C1 segment of cervical spinal cord (tissue), 14 donors: ENCODE measurements at places on chromosomes 12 and 14.

DNA sequence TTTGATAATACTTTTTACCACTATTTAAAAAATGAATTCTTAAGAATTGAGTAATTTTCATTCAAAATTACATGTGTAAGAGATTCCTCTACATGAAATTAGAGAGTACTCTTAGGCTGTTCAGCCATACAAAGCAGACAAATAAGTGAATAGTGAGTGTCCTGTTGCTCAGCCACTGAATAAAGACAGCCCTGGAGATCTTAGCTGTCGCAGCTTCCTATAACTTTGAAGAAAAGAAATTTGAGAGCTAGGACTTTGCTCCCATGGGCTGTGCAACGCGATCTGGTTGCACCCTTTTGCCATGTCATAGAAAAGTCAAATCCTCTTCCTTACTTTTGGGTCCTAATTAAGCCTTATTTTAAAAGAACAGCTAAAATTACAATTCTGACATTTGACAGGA lies 40.9 kb upstream of the LRIG3 start:
- no peak for DNase-seq

- DNase-seq, result no peak
These were observed 18.0 kb downstream of the SLC24A4 start for GRCh38 chr14:92340931-92341330.

DNA sequence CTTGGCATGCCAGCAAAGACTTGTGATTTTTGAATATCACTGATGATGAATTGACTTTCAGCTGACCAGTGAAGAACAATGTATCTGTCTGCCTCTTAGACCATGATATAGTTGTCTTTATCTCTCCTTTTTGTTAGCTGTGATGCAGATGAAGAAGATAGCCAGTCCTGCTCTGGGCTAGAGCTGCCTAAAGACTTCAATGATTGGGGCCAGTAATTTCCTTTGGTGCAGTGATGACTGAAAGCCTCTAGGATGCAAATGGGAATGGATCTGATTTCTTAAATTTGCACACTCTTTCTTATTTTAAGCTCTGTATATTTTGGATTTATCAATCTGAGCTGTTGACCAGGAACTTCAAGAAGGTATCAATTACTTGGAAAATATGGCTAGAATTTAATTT lies at the start of gene TAS2R9:
Gene TAS2R9 (minus strand): TSS at position 101 of the 400 bp plus-strand sequence. CDS start 93 bp downstream, at position 8.
- no peak for DNase-seq

GRCh38 chr12:66860752-66861750 lies 182.2 kb upstream of the GRIP1 start:
- peak; percentile 8 for DNase-seq

GRCh38 chr12:63978519-63978918 lies 134.0 kb downstream of the SRGAP1 start:
- no peak for DNase-seq

GRCh38 chr14:24639905-24640304 lies 5.9 kb upstream of the GZMB start:
- no peak for DNase-seq

GRCh38 chr14:84436528-84436927 lies 1093.4 kb upstream of the FLRT2 start:
- DNase-seq, result no peak

DNA sequence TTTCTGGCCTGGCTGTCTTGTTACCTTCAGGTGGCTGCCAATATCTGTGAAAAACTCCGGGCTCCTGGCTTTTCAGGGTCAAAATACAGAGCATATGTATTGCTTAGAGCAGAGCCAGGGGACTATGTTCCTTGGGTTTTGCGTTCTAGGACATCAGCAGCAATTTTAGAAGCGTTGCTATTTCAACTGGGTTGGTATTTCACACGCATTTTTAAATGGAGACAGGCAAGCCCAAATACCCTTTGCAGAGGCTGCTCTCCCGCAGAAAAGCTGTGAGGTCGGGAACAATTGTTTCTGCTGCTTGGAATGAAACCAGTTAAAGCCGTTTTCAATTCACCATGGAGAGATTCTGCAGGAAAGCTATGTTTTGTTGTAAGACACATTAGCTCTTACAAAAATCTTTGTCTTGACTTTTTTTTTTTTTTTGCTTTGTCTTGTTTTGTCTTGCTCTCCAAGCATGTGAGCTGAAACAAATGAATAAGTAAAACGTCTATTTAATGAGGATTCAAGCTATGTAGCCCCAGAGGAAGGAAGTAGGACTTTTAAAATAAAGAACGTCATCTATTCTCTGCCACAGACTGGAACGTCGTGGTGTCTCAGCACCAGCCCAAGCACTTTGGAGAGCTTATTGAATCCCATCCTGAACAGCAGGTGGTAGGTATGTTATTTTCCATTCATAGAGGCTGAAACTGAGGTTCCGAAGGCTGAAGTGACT lies 181.0 kb upstream of the TBX3 start:
- DNase-seq, result no peak

DNA sequence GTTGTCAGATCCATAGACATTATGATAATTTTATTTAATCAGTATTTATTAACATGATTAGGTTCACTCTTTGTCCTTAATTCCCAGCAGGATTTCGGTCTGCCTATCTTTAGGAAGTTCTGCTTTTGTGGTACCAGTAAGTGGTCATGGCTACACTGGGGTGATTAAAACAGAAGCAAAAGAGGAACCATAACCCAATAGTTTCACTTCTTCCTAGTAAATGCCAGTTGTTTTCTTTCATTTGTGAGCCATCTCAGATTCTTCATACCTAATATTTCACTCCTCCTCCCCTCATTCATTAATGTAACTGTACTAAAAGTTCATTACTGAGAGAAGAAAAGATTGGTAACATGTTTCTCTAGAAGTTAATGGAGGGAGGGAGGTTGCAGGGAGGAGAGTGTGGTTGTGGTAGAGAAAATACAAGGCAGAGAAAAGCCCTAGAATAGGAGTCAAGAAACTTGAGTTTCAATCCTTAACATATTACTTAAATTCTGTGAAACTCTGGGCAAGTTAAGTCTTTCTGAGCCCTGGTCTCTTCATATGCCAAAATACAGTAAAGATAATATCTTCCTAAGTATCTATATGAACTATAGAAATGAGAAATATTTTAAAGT lies 101.2 kb downstream of the PEBP1 start:
- no peak for DNase-seq

DNA sequence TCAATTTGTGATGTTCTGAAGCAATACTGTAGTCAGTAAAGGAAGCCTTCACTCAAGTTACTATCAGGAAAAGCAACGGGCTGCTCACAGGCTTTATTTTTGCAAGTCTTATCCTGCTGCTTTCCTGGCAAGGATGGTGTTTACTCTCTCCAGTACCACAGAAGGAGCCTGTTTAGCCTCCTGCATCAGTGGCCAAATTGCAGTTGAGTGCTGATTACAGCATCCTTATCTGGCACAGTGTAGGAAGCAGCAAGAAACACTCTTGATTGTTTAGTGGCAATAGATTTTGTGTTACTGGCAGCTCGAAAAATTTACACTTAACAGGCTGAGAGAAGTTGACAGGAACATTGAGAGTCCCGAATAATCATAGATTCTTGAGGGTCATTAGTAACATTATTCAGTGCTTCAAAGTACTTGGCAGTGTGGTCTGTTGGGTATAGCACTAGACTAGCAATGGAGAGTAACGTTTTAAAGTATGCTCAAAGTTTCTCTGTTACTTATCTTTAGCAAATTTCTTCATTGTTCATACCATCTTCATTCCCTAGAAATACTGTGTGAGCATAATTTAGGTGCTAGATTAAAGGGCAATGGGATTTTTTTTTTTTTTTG lies 11.7 kb downstream of the TULP3 start:
- DNase-seq, result no peak

DNA sequence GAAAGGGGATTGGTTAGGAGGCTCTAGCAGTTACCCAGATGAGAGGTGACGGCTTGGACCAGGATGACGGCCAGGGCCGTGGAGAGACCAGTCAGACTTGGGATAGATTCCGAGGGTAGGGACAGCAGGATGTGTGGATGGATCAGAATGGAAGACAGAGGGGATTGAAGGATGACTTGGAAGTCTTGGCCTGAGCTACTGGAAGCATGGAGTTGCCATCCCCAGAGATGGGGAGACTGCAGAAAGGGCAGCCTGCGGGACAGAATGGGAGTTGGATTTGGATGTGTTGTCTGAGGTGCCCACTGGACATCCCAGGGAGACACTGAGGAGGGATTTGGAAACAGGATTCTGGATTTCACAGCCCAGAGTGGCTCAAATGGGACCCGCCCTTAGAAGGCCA lies 102.3 kb downstream of the CALM1 start:
- DNase-seq, result no peak

GRCh38 chr14:103123634-103124500 lies 606 bp downstream of the TNFAIP2 start:
- DNase-seq, result no peak

DNA sequence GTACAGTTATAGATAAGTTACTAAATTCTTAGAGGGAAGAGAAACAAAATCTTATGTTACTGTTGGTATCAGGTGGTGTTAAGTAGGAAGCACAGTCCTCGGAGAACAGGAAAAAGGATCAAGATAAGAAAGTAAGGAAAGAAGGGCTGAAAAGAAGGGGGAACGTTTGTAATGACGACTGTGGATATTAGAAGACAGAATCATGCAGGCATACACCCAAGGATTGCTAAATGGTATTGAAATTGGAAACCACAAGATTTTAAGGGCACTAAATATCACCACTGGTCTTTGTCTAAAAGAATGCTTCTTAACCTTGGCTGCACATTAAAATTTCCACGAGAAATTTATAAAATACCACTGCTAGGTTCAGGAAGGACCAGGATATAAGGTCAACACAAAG lies 34.1 kb upstream of the ERGIC2 start:
- no peak for DNase-seq

DNA sequence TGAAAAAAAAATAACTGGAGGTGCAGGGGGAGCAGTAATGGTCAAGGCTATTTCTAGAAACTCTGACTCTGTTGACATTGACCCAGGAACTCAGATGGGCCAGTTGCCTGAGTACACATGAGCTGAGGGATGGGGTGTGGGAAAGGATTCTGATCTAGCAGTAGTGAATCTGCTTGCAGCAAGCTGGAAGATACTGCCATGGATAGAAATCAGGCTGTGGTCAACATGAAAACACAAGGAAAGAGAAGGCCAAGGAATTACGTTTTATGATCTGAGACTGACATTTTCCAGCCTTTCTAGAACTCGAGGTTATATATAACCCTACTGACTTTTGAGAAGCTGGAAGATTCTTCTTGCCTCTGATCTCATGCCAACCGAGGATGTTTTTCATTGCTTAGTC lies 90.0 kb downstream of the ANO6 start:
- DNase-seq, result no peak

DNA sequence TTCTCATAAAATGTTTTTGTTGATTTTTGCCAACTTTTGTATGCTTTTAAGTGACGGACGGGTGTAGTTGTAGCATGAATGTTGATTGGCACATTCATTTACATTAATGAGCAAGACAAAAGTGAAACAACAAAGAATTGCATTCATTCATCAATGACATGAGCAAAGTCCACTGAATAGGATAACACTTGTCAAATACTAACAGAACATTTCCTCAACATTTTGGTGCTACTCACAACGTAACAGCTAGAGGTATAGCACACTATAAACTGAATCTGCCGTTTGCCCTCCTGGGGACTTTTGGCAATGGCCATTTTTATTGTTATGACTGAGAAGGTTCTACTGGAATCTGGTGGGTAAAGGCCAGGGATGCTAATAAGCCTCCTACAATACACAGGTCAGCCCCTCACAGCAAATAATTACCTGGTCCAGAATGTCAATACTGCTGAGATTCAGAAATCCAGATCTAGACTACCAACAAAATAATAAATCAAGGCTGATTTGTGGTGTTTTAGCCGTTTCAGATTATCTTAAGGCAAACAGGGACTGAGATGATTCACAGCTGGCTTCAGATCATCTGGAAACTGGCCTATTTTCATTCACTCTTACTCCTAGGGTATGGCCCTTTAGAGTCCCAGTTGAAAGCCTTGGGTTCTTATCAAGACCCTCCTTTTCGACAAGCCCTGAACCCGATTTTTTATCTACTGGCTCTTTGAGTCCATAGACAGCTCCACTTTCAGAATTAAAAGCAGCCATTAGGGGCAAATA lies 22.5 kb upstream of the CDKN3 start:
- no peak for DNase-seq

- DNase-seq, result no peak
These were observed 37.3 kb upstream of the MYL2 start for GRCh38 chr12:110957652-110958051.

- no peak for DNase-seq
These were observed 993.3 kb upstream of the TMEM132C start for GRCh38 chr12:127273626-127274025.

DNA sequence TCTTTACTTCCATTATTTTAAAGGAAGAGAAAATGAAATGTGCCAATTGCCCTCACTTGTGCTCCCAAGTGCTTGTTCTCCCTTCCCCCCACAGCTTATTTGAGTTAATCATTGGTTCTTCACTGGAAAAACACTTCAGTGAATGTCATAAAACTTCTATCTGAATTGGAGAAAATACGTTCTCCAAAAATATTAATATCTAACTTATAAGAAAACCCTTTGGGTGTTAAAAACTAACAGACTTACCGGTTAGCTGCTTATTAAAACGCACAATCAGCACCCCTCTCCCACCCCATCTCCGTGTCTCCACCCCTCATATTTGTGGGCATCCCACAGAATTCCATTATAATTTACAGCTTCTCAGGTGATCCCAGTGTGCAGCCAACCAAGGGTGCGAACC lies 31.7 kb downstream of the PLEKHA5 start:
- DNase-seq, result no peak

DNA sequence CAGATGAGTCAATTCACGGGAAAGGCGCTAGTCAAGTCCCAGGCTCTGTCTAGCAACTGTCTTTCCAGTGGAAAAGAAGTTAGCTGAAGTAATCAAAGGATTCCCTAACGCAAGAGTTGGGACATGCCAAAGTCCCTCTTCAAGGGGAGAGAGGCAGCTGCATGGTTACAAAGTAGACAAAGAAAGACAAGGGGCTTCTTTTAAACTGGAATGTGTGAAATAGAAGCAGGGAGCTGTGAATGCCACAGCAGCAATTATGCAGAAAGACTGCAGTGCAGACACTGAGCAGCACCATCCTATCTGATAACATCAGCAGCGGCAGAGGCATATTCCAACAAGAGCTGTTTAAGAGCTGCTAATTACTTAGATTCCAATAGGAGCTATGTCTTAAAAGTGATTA lies 12.5 kb upstream of the CIPC start:
- DNase-seq, result no peak

- no peak for DNase-seq
These were observed 19.7 kb downstream of the SLC6A12 start for GRCh38 chr12:194276-194675.

- DNase-seq, result no peak
These were observed 19.1 kb downstream of the SLC25A47 start for GRCh38 chr14:100342195-100342594.

DNA sequence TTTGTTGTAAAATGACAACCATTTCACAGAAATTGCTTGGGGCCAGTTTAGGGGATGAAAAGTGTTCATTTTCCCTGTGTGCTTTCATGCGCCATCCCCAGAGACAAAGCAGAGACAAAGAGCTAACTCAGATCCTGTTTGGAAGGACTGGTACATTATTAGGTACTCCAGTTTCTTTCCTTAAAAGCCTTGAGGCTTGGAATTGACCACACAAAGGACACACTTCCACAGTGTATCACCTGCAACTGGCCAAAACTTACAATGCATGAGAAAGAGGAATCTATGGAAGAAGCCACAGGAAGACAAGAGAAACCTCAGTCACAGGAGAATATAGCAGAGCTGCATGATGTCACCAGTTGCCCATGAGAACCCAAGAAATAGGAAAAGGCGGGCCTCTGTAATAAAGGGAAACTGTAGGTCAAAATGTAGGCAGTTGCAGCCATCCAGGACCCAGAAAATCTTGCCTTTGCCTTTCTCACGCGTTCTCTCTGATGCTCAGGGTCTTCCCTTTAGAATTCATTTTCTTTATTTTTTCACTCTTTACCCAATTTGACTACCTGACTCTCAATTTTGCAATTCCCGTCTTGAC lies 339.0 kb downstream of the RMST start:
- no peak for DNase-seq
